DMS79 treated with DMSO at 0.1 percent for 48 hours (cell line): ENCODE measurements at places on chromosomes 7 and 10.

- no peak for DNase-seq
Measured at GRCh38 chr7:129187681-129188371, 607 bp upstream of the SMO start.

DNA sequence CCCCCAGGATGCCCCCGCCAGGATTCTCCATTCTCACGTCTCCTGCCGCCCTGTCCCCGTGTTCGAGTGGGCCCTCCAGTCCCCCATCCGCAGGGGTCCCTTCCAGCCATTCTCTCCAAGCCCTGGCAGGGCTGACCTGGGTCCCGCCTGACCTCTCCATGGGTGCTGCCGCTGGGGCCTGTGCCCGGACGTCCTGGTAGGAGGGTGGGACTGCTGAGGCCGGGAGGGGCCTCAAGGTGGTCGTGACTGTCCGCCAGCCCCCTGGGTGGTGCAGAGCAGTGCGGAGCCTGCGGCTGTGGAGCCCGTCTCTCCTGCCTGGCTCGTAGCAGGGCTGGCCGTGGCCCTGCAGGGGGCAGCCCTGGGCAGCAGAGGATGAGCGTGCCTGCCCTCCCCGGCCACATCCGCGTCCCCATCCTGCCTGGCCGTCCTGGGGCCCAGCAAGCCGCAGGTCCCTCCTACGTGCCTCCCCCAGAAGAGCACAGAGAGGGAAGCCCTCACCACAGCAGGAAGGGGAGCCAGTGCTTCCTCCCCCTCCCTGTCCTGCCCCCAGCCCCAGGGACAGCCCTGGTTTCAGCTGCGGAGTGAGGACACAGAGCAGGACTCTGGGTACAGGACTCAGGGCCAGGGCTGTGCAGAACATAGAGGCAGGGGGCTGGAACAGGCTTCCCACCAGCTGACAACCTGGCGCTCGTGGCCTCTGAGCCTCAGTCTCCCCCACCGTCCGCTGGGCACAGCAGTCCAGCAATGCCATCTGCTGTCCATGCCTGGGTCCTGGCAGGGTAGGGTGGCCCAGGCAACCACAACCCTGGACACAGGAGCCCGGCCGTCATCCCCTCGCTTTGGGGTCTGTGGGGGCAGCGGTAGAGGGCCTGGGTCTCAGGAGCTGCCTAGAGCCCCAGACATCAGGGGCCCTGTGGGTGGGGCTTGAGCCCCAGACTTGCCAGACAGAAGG, 1.5 kb upstream of the GRIFIN start:
- DNase-seq: no peak

GRCh38 chr7:105934572-105935185, 28.4 kb upstream of the CDHR3 start:
- peak; percentile 75 for DNase-seq

DNA sequence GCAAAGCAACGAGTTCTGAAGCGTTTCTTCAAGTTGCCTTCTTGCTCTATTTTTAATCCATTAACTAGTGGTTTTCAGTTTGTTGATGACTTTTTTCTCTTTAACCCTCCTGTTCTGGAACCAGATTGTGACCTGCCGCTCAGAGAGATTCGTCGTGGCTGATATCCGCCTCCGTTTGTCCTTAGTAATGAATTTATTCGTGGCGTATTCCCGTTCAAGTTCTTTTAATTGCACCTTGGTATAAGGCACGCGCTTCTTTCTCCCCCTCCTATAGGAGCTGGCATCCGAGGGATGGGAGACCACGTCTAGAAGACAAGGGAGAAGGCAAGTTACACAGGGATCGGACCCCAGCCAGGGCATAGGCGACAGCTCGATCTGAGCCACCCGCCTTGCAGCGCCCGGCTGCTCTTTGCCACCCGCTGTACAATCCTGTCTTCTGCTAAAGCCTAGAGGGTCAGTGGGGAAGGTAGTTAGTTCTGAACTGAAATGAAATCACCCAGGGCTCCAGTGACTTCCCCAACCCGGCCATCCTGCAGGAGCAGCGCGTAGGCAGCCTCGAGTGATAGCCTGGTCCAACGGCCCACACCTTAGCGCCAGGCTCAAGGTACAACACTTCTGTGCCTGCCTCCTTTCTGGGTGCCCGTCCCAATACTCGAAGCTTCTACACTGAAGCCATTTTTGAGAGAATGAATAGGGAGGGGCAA, 1.6 kb downstream of the HOXA13 start:
- peak; percentile 72 for DNase-seq

GRCh38 chr10:45447416-45447815, 73.4 kb downstream of the ALOX5 start:
- no peak for DNase-seq

- peak; percentile 44 for DNase-seq
Measured at GRCh38 chr7:43905209-43905946, 1.0 kb downstream of the URGCP start.

GRCh38 chr10:49349390-49349789, 46.5 kb downstream of the DRGX start:
- no peak for DNase-seq

DNA sequence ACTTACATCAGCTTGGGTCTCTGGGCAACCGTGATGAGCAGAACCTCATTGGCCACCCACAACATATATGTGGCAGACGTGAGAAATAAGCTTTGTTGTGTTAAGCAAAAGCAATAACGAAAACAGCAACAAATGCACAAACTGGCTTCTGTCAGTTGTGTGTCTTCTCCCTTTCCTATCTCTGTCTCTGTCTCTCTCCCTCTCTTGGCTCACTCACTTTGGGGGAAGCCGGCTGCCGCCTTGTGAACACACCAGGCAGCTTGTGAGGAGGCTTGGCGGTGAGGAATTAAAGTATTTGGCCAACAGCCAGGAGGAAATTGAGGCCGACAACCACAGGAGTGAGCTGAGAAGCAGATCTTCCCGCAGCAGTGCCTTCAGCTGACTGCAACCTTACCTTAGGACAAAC, 21.9 kb upstream of the CDCA7L start:
- DNase-seq: peak; percentile 6

GRCh38 chr10:89861584-89862301, 160.4 kb downstream of the KIF20B start:
- peak; percentile 28 for DNase-seq
